ENCODE measurements at places on chromosomes 2 and 18.

DNA sequence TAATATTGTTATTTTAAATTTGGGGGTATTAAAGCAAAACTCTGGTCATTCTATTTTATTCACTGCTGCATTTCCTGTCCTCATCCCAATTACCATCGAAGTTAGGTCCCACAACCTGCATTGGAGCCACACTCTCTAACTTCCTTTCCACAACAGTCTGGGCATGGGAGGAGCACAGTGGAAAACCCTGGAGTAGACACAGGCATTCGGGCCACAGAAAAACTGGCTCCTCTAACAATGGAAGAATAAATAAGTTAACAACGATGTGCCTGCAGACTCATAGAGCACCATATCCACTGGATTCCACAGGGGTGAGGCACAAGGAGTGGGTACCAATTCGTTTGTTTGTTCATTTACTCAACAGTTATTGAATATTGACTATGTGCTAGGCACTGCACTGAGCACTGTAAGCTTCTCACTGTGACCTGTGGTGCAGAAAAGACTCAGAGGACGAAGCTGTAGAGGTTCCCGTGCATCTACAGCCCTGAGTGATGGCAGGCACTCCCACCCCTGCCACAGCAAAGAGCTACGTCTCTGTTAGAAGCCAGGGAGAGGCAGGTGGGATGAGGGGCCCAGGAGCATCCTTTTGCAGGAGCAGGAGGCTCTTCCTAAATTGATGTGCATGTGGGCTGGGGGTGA, 154.2 kb upstream of the PGAP1 start:
- DNase-seq = no peak

GRCh38 chr18:62529597-62529996, 6.8 kb downstream of the ZCCHC2 start:
- DNase-seq = no peak

DNA sequence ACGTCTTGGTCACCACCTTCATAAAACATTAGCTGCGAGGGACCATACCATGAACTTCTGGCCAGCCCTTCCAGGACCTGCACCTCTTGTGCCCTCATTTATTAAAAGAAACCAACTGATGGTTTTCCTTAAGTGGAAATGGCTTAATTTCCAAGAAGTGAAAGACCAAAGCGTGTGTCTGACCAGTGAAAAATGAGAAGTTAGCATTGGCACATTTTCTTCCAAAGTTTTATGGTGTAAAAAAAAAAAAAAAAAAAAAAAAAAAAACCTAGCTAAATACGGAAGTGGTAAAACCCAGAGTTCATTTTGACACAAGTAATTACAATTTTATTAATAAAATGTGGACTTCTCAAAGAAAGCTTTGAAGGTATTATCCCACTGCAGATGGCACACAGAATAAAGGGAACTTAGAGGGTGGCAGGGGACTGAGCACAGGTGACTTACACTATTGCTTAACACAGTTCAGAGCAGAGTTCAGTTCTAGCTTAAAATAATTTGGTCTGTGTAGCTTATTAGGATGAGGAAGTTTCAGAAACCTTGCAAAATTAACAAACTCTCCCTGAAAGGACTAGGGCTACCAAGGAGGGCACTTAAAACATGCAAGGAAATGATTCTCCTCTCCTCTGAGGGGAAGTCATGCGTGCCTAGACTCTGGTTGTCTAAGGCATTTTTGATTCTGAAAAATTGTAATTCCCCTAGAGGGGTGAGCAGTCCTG, 42.2 kb upstream of the EPG5 start:
- no peak for DNase-seq

- no peak for DNase-seq
Measured at GRCh38 chr2:147679191-147679954, 165.5 kb upstream of the ACVR2A start.

Measured in stimulated activated CD8-positive, alpha-beta memory T cell treated with anti-CD3 and anti-CD28 coated beads, Interleukin-12 subunit alpha, Interleukin-12 subunit beta, amount 100 ng/mL, for 4 hours (primary cell).